Renal cortical epithelial cell (primary cell): ENCODE measurements at places on chromosomes 7 and 10. TPM values are rescaled to one million over a fixed set of nuclear protein-coding genes. Genes with fewer than 3 reads are reported as not detected.

DNA sequence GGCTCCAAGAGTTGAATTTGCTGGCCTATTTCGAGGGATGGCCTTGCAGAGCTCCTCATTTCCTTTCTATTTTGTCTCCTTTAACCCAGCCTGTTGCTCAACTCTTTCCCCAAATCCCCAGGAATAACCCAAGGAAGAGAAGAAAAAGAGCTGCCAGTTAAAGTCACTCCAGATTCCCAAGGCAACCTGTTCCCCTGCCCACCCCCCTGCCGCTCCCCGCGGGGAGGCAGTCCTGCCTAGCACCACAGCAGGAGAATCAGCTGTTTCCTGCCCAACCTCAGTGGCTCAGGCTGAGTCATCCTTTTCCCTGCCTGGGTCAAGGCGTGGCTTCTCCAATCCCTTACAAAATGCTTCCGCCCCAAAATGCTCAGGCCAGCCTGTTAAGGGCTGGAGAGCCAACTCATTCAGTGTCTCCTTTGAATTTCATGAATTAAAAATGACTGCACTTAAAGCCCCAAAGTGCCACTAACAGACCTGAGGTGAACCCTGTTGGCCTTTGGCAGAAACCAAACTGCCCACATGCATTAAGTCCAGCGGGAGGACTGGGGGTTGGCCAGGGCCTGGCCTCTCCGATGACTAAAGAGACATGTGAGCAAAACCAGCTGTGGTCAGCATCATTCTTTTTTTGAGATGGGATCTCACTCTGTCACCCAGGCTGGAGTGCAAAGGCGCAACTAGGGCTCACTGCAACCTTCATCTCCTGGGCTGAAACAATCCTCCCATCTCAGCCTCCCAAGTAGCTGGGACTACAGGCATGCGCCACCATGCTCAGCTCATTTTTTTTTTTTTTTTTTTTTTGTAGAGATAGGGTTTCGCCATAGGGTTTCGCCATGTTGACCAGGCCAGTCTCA, 83.2 kb upstream of the KIF5B start:
- DNase-seq = peak; percentile 95

- DNase-seq = no peak
These were observed 629.0 kb upstream of the DPP6 start for GRCh38 chr7:153423210-153423590.

DNA sequence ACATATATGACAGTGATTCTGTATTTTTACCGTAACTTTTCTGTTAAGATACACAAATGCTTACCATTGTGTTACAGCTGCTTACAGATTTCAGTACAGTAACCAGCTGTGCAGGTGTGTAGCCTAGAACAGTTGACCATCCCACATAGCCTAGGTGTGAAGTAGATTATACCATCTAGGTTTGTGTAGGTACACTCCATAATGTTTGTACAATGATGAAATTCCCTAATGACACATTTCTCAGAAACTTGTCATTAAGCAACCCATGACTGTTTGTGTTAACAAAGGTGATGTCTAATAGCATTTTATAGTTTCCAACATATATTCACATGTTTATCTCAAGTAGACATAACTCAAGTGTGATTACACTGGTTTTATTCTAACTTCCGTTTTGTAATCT, 218.5 kb downstream of the PLXDC2 start:
- peak; percentile 13 for DNase-seq

DNA sequence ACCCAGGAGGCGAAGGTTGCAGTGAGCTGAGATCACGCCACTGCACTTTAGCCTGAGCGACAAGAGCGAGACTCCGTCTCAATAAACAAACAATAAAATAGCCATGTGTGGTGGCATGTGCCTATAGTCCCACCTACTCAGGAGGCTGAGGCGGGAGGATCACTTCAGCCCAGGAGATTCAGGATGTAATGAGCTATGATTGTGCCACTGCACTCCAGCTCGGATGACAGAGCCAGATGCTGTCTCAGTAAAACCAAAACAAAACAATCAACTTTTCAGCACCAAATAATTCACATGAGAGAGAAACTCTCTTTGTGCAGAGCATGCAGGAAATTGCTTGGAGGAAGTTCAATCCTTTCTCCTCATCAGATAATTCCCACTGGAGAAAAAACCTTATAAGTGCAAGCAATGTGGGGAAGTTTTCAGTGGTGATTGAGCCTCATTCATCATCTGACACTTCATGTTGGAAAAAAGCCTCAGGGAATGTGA, 13.4 kb upstream of the FIS1 start:
- DNase-seq = no peak

GRCh38 chr10:68163735-68164134, 54.4 kb downstream of the MYPN start:
- DNase-seq = peak; percentile 91

GRCh38 chr10:32942081-32942480, 15.9 kb downstream of the ITGB1 start:
- DNase-seq = no peak

DNA sequence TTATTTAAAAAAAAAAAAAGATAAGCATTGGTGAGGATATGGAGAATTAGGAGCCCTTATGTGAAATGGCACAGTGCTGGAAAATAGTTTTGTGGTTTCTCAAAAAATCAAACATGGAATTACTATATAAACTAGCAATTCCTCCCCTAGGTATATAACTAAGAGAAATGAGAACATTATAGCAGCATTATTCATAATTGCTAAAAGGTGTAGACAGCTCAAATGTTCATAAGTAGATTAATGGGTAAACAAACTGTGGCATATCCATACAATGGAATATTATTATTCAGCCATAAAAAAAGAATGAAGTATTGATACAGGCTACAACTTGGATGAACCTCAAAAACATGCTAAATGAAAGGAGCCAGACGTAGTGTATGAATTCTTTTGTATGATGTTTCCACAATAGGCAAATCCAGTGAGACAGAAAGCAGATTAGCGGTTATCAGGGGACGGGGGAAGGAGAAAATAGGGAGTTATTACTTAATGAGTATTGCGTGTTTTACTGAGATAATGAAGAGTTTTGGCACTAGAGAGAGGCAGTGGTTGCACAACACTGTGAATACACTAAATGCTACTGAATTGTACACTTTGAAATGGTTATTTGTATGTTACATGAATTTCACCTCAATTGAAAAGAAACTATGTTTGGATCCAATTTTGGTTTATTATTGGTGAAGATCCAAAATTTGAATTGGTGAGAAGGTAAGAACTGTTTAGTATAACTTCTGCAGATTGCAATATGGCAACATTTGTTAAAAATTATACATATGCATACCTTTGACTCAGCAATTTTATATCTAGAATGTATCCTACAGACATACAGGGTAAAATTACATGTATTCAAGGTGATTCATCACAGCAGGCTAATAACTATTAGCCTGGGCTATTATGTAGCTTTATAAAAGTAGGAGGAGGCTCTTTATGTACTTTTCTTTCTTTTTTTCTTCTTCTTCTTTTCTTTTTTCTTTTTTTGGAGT, 69.7 kb downstream of the VCL start:
- no peak for DNase-seq

GRCh38 chr10:94641480-94641879, 42.0 kb upstream of the CYP2C18 start:
- no peak for DNase-seq

DNA sequence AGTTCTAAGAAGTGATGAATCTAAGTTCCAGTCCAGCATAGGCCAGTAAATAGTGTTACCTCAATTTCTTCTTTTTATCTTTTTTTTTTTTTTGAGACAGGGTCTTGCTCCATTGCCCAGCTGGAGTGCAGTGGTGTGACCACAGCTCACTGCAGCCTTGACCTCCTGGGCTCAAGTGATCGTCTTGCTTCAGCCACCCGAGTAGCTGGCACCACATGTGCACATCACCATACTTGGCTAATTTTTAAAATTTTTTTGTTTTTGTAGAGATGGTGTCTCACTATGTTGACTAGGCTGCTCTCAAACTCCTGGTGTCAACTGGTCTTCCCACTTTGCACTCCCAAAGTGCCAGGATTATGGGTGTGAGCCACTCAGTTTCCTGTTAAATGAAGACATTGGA, 126.6 kb upstream of the LYZL2 start:
- DNase-seq = peak; percentile 72

DNA sequence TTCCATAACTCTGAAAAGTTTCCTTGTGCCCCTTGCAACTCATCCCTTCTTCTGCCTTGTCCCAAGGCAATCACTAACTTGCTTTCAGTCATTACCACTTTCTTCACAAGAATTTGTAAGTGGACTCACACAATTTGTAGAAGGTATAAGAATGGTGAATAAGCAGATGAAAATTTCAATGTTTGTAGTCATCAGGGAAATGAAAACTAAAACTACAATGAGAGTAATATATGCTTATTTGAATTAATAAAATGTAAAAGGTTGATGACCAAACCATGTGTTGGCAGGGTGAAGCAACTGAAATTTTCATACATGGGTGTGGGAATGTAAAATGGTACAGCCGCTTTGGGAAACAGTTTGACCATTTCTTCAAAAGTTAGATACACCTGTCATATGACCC, 79.7 kb downstream of the GNAT3 start:
- peak; percentile 34 for DNase-seq

DNA sequence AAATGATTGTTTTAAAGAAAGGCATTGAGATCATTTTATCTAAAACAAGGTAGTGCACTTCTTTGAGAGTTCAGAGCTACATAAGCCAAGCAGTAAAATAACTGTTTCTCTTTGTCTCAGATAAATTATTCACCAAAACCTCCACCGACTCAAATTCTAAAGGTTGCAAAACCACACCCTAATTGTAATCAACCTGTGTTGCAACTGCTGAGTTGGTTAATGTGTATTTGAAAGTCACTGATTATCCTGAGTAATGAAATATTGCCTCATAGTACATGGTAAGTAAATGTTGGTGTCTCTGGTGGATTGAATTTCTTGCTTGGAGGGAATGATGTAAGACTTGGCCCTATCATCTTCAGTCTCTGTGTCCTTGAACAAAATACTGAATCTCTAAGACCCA, 35.9 kb upstream of the CYP2C9 start:
- DNase-seq = peak; percentile 100

CLDN3 gene
- 10.8 and 11.6 TPM in 2 replicates for total RNA-seq

AKR1C8 gene
- total RNA-seq = 0.05 TPM in 1 of 2 replicates, not detected in the other

TSPAN33 gene
- total RNA-seq = 12.0 and 22.7 TPM in 2 replicates

ALDH18A1 gene
- total RNA-seq = 131 and 211 TPM in 2 replicates

PPP1R3C gene
- total RNA-seq = 5.7 and 39.4 TPM in 2 replicates

ARHGEF5 gene
- total RNA-seq = 15.6 and 34.1 TPM in 2 replicates

OR2A12 gene
- total RNA-seq = not detected in 2 replicates
